ENCODE measurements at places on chromosomes 1 and 21. TPM values are rescaled to one million over a fixed set of nuclear protein-coding genes. Genes with fewer than 3 reads are reported as not detected.

Gene ROR1
- total RNA-seq, result 8.6 TPM

Gene SAMD11
- total RNA-seq, result 21.2 TPM

Gene FAAP20
- 60.7 TPM for total RNA-seq

Gene TLR5
- 0.13 TPM for total RNA-seq

Gene ARHGAP30
- 0.09 TPM for total RNA-seq

Gene CFHR1
- not detected for total RNA-seq

Gene TSPAN1
- total RNA-seq, result 3.0 TPM

Gene ZNF648
- not detected for total RNA-seq

Gene GPR153
- 7.6 TPM for total RNA-seq

Gene PWP2
- 1.9 TPM for total RNA-seq

Gene CDCP2
- total RNA-seq, result not detected

Gene RWDD3
- 11.2 TPM for total RNA-seq

Gene FNDC5
- total RNA-seq, result 0.20 TPM
